NCI-H187 (cell line): ENCODE measurements at places on chromosomes 1 and 21.

- DNase-seq = no peak
These were observed 1.9 kb downstream of the UTP25 start for GRCh38 chr1:209829716-209830115.

GRCh38 chr1:14263225-14263624 is 335.3 kb upstream of the KAZN start:
- no peak for DNase-seq

DNA sequence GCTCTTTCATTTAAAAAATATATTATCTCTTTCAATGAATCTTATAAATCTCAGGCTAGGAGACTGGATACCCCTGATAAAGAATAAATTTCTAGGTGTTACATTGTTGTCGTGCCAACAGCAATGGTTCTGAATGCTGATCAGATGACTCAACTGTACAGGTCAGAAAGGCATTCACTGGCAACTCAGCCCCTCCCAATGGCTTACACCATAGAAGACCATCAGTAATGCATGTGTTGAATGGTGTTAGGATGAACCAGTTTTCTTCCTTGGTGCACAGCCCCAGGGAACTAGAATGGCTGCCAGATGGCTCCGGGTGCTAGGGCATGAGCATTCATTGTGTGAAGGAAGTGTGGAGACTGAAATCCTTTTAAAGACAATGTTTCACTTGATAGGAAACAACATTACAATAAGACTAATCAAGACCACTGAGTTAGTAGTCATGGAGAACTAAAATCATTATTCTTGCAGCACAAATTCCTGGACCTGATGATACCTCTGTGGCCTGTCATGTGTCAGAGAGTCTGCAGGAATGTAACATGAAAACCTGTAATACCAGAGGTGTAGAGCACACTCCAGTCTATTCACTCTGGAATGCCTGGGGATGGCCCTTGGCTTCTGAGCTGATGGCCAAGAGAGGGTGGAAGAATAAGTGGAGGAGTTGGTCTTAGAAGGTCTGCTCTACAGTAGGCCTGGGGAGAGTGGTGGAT is 187.7 kb upstream of the LMO4 start:
- DNase-seq = no peak

DNA sequence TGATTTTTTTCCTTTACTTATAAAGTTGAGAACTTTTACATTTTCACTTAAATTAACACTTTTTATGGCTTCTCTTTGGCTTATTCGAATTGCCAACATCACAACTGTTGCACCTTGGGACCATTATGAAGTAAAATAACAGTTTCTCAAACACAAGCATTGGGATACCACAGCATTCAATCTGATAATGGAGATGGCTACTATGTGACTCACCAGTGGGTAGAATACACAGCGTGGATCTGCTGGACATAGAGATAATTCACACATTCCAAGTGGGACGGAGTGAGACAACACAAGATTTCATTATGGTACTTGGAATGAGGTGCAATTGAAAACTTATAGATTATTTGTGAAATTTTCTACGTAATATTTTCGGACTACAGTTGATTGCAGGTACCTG is 68.0 kb downstream of the ADAMTS1 start:
- no peak for DNase-seq

- DNase-seq = no peak
These were observed 986 bp downstream of the H6PD start for GRCh38 chr1:9235560-9235959.

GRCh38 chr1:244180256-244180655 is 129.2 kb downstream of the ZBTB18 start:
- DNase-seq = no peak

DNA sequence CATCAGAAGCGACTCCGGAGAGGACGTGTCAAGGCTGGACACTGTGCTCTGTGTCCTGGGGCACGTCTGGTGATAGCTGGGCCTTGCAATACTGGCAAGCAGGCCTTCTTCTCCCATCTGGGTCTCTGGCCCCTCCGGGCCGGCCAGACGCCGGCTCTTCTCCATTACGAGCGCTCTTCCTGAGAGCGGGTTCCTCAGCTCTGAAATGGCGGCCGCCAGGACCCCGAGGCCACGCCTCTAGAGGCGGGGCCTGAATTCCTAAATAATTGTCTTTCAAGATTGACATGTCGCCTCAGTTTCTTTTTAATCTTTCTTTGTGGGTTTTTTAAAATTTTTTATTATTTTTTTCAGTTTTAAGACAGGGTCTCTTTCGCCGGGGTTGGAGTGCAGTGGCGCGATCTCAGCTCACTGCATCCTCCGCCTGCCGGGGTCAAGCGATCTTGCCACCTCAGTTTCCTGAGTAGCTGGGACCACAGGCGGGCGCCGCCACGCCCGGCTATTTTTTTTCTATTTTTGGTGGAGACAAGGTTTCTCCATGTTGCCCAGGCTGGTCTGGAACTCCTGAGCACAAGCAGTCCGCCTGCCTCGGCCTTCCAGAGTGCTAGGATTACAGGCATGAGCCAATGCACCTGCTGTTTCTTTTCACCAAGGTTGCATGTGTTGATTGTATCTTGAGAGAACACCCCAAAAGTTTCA is 9.2 kb downstream of the RNF2 start:
- no peak for DNase-seq

GRCh38 chr21:41800425-41801320 is 33.8 kb upstream of the RIPK4 start:
- no peak for DNase-seq

GRCh38 chr1:183251959-183252450 is 65.9 kb downstream of the LAMC2 start:
- DNase-seq = no peak

- DNase-seq = no peak
These were observed 37.6 kb downstream of the C1orf87 start for GRCh38 chr1:60035921-60036320.

- DNase-seq = no peak
These were observed 115.7 kb upstream of the ATP1A1 start for GRCh38 chr1:116257341-116257767.

GRCh38 chr1:94304553-94304952 is 67.2 kb upstream of the ARHGAP29 start:
- no peak for DNase-seq

DNA sequence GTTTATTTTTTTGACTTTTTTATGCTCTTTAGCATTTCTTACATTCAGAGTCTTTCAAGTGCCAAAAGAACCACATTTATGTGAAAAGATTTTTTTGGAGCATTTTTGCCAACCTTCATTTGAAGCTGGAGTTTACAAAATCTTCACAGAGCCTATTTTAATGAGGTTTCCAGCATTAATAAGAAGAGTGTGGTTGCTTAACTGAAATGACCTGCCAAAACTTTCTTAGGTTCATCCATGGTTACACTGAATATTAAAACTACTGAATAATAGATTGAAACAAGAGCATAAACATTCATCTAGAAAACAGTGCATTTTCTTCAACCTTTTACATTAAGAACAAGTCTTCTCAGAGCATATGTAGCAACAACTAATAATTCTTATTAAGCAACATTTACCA is 672.3 kb upstream of the CXADR start:
- no peak for DNase-seq

DNA sequence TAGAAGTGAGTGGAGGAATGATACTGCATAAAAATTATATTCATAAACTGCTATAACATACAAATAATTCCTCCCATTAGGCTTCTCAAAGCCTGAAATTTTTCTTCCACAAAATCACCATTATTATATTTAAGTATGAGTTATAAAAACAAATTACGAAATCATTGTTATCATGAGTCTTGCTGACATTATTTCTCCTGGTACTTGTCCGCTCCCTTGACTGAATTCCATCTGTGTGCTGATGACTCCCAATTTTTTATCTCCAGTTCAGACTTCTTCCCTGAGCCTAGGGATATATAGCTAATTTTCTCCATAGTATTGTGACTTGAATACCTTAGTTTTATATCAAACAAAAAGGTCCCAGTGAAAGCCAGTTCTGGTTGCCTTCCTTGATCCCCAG is 268.2 kb downstream of the HMCN1 start:
- DNase-seq = no peak

DNA sequence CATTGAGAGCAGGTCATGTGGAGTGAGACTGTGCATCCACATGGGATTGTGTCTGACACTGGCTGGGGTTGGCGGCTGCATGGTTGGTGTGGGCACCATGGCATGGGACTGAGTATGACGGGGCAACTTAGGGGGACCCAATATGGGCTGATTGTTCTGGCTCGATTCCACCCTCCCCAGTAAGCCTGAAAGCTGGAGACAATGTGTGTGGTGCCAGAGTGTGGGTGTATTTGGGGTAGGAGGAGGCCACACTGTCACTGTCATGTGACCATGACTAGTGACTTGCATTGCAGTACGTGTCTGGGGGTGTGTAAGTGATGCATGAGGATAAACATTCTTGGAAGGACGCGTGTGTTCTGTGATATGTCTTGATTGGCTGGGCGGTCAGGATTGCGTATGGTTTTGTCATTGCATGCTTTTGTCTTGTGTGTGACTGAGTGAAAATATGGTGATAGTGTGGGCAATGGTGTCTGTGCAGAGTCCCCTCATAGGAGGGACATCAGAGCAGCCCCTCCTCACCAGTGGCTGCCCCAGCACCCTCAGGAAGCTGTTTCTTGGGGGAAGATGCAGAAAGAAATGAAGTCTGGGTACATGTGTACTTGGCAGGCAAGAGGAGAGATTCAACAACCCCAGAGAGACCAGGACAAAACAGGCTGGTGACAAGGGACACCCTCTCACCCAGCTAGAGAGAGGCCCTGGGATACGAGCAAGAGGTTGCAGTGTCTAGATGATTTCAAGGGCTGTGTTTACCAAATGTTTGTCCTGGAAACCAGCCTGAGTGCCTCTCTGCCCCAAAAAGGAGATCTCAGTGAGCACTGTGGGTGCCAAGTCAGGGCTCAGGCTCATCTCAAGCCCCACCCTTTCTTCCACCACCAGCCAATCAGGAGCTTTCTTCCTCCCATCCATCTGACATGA is 36.3 kb downstream of the SDC3 start:
- DNase-seq = no peak

DNA sequence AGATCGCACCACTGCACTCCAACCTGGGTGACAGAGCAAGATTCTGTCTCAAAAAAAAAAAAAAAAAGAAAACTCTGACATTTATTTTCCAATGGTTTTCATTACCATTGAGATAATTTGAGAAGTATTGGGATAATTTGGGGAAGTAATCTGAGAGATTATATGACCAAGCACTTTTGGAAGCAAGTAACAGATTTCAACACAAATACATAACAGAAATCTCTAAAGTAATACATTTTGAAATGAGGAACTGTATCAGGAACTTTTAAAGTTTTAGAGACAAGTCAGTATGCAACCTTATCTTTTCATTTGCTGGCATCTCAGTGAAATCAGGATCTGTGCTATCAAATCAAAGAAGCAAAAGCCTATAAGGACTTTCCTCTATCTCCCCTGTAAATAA is 25.4 kb upstream of the SLC16A1 start:
- DNase-seq = no peak

DNA sequence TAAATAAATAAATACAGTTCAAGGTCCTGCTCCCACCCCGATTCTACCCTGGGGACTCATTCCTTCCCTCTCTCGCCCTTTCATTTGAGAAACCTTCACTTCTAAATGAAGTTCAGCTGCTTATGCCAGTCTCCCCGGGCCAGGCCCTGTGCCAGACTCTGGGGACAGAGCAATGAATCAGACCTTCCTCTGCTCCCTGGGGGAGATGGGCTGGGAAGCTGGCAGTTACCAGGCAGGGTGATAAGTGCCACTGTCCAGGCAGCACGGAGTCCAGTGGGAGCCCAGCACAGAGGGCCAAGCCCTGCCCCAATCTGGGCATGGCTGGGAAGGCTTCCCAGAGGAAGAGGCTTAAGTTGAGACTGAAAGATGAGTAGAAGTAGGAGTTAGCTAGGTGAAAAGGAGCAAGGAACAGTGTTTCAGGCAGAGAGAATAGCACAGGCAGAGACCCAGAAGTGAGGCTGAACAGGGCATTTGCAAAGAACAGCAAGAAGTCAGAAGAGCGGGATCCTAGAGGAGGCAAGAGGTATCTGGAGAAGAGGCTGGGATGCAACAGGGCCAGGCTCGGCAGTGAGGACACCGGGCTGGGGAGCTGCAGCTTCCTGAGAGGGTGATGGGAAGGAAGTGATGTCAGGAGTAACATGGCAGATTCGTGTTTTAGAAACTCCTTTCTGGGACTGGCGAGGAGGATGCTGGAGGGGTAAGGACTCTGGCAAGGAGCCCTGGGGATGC is 13.5 kb downstream of the KCNQ4 start:
- DNase-seq = no peak

DNA sequence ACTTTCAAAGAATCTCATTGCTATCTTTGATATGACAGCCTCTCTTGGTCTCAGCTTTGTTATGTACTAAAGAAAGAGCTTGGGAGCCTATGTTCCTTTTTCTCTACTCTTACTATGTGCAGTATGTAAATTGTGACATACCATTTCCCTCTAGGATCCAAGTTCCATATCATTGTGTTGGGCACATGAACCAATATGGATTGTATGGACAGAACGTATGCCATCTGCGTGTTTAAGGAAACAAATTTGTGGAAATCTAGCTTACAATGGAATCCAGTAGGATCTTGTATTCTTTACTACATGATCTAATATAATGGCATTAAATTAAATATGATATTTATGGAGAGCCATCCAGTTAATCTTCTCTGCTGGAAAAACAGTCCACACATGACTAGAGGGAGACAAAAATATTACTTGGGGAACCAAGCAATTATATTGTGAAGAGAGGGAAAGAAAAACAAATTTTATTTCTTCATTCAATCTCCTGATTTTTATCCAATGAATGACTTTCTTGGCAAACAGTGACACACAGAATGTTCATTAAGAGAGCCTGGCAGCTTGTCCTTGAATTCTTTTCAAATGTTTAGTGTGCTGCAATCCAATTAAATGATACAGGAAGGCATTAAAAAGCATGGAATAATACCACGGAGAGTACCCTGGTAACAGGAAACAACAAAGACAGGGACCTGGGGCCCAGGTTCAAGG is 106.5 kb upstream of the DAB1 start:
- DNase-seq = no peak
